H1 (cell line): ENCODE measurements at places on chromosomes 11 and 22.

DNA sequence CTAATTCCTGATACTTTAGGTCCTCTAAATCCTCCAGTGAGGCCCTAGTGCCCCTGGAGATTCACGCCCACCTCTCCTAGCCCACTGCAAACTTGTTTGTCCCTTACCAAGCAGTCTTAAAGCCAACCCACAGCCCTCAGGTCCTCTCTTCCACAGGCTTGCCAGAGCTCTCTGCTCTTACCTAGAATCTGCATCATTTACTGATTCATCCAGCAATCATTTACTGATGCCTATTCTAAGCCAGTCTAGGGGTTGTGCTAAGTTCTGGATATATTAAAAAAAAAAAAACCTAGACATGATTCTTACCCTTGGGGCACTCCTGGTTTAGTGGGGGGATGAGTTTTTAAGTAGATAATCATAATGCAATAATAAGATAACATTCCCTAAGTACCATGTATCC lies 43.0 kb upstream of the PLET1 start:
- H3K4me3 ChIP-seq: no peak overlapping the region
- H3K27ac ChIP-seq: no peak overlapping the region
- no peaks in the 10 kb centered on the region for H3K27me3 ChIP-seq
- H3K36me3 ChIP-seq: no peaks in the 10 kb centered on the region

GRCh38 chr11:57675176-57675941 lies 7.4 kb downstream of the ZDHHC5 start:
- no peaks in the 10 kb centered on the region for H3K4me1 ChIP-seq
- no peak for DNase-seq
- H3K4me3 ChIP-seq: no peak overlapping the region
- H3K27ac ChIP-seq: no peak overlapping the region
- peaks cover 31% of the 10 kb centered on the region for H3K36me3 ChIP-seq

- no peak overlapping the region for H3K4me3 ChIP-seq
- H3K4me1 ChIP-seq: peaks cover 10% of the 10 kb centered on the region
- no peak overlapping the region for H3K27ac ChIP-seq
- no peaks in the 10 kb centered on the region for H3K36me3 ChIP-seq
Observed at GRCh38 chr11:92826603-92827002, 142.8 kb upstream of the MTNR1B start.

- H3K4me1 ChIP-seq: peaks cover 5% of the 10 kb centered on the region
- no peak overlapping the region for H3K4me3 ChIP-seq
- H3K27me3 ChIP-seq: no peaks in the 10 kb centered on the region
- DNase-seq: no peak
- no peak overlapping the region for H3K27ac ChIP-seq
- H3K36me3 ChIP-seq: no peaks in the 10 kb centered on the region
Observed at GRCh38 chr22:46481386-46481785, 56.0 kb downstream of the CELSR1 start.

DNA sequence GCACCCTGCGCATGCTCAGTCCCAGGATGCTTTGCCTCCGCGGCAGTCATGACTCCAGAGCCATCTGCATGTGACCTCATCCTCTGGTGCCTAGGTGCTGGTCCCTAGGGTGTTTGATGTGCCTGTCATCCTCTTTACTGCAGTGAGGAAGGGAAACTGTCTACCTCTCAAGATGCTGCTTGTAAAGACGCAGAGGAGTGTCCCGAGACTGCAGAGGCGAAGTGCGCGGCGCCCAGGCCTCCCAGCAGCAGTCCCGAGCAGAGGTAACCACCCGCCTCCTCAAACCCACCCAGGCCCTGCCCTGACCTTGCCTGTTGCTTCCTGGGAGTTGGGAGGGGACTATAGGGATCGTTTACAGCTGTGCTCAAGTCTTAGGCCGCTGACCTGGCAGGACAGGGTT lies 74.6 kb upstream of the GAL start:
- no peak for DNase-seq
- peaks cover 83% of the 10 kb centered on the region for H3K36me3 ChIP-seq

DNA sequence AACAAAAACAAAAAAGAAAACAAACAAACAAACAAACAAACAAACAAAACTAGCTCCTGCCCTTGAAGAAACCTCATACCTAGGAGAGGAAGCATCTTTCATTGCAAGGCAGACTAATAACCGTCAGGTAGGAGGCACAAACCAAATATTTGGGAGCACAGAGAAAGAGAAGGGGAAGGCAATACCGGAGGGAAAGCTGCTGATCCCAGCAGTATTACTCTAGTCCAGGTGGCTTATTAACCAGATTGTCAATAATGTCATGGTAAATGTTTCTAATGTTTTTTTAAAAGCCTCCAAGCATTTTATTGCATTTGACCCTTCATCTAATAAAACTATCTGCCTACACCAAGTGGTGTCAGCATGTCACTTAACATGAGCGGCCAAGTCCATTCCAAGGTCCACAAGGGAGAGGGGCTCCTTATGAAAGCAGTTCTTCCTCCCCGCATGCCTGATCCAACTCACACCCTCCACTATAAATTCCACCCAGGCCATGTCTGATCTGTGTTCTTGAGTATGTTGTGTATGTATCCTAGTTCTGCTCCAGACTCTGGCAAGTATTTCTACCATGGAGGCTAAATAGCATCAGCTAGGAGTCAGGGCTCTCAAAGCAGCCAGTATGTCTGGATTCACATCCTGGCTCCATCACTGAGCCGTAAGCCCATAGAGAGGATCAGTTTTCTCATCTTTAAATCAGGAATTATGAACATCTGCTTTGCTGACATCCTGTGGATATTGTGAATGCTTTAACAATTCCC lies 208.1 kb upstream of the TENM4 start:
- no peak overlapping the region for H3K27ac ChIP-seq
- no peak overlapping the region for H3K4me3 ChIP-seq
- no peaks in the 10 kb centered on the region for H3K4me1 ChIP-seq
- no peaks in the 10 kb centered on the region for H3K27me3 ChIP-seq
- no peaks in the 10 kb centered on the region for H3K36me3 ChIP-seq
- no peak for DNase-seq

DNA sequence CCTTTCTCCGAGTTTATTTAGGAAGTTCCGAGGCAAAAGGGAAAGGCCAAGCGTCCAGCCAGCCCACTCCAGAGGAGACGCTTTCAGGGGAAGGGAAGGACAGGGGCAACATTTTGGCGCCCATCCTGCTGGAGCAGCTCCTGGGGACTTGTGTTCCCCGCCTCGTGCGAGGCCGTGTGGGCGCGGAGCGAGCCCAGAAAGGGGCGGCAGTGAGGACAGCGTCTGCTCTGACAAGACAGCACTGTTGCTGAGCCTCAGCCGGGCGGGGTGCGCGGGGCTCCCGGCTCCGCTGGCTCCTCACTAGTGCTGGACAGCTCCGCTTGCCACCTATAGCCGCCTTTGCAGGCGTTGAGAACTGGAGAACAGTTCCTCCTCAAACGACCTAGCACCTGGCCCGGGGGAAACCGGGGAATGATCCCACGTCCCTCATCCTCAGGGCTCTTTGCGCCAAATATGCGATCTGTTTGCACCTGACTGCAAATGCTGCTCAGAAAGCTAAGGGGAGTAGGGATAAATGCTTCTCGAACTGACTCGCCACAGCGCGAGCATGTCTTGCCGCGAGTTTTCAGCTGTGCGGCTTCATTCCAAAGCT lies 722 bp upstream of the GUCY1A2 start:
- H3K36me3 ChIP-seq: no peaks in the 10 kb centered on the region
- peaks cover 14% of the 10 kb centered on the region for H3K27me3 ChIP-seq
- H3K4me3 ChIP-seq: peak overlapping the region; percentile 44
- no peaks in the 10 kb centered on the region for H3K4me1 ChIP-seq
- peak; percentile 83 for DNase-seq
- H3K27ac ChIP-seq: no peak overlapping the region

DNA sequence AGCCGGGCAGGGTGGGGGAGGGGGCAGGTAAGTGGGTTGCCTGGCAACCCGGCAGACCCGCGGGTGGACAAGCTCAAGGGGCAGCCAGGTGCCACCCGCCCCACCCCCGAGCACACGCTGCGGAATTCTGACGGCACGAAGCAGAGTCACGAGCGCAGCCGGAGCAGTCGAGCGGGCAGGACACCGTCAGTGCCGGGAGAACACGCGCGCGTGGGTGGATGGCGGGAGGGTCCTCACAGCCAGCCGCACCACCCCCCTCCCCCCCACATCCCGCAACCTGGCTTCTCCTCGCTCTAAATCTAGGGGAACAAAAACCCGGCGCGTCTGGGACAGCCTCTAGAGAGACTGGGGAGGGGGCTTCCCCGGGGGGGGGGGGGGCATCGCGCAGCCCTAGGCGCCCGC lies 133.1 kb upstream of the HSD17B12 start:
- H3K36me3 ChIP-seq: no peaks in the 10 kb centered on the region
- H3K27ac ChIP-seq: no peak overlapping the region
- peaks cover 12% of the 10 kb centered on the region; the same call in 1 of the 2 replicates for H3K4me1 ChIP-seq
- peak overlapping the region; percentile 14 for H3K4me3 ChIP-seq
- H3K27me3 ChIP-seq: peaks cover 27% of the 10 kb centered on the region

DNA sequence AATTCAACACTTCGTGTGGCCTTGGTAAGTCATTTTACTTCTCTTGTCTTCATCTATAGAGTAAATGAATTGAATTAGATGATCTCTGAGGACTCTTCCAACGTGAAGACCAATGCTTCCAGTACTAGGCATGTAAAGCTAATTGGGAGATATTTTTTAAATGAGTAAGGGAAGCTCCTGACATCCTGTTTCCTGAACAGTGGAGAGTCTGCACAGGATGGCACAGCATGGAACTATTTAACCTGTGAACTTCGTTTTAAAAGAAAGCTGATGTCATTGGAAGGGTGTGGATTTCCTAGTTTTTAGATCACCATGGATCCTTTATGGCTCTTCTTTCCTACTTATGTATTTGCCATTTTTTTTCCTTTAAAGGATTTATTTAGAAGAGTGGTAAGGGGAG lies 48.4 kb upstream of the HSD17B12 start:
- DNase-seq: no peak
- no peaks in the 10 kb centered on the region for H3K36me3 ChIP-seq
- no peaks in the 10 kb centered on the region for H3K27me3 ChIP-seq
- H3K4me1 ChIP-seq: no peaks in the 10 kb centered on the region

- no peaks in the 10 kb centered on the region for H3K4me1 ChIP-seq
- DNase-seq: no peak
Observed at GRCh38 chr11:25981998-25982397, 349.9 kb upstream of the ANO3 start.

GRCh38 chr22:23248583-23248982 lies 68.3 kb downstream of the BCR start:
- no peak overlapping the region for H3K4me3 ChIP-seq
- no peaks in the 10 kb centered on the region for H3K27me3 ChIP-seq
- H3K36me3 ChIP-seq: no peaks in the 10 kb centered on the region; the same call in 1 of the 2 replicates
- DNase-seq: no peak
- H3K27ac ChIP-seq: no peak overlapping the region

DNA sequence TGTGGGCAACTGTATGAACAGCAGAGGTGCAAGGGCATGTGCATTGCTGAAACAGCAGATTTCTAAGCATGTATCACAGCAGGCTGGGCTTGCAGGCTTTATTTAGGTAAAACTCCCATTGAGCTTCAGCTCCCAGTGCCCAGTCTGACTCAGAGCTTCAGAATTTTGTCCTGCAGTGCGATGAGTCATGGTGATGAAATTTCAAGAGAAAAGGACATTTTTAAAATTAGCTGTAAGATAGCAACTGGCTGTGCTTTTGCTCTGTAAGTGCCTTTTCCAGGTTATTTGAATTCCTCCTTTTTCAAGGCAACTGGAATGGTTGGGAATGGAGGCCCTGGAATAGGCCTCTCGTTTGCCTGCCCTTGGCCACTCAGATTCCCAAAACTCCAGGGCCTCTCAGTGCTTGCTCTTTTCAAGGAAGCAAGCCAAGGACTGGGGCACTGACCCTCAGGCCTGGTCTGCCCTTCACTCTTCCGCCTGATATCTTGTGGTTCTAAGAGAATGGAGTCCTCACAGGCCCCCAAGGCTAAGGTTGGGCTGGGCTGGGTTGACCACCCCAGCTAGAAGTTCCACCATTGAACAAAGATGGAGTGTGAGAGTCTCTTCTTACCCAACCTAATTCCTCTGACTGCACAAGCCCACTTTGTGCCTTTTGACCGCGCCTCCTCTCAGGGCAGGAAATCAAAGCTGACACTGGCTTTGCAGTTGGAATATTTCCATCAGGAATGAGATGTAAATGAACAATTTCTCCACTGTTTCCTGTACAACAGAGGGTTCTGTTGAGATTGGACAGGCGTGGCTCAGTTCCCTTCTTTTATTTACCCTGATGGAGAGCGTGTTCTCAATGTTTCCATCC lies 59.5 kb upstream of the PRSS23 start:
- no peak for DNase-seq
- no peaks in the 10 kb centered on the region for H3K36me3 ChIP-seq
- H3K27me3 ChIP-seq: no peaks in the 10 kb centered on the region
- H3K4me3 ChIP-seq: no peak overlapping the region

DNA sequence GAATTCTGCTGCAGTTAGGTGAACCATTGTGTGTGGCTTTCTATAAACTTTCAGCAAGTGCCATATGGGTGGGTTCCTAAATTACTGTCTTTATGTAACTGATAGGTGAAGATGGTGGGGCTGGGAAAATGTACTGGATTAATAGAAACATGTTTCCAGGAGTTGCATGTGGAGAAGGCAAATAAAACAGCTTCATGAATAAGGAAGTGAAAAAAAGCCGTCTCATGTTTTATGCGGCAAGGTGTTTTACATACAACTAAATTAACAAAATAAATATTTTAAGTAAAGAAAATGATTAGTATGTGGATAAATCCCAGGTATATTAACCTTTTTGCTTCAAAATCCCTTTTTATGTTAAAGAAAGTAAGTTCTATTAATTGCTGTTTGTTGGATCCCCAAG lies 67.2 kb downstream of the EXT2 start:
- H3K27ac ChIP-seq: no peak overlapping the region
- H3K4me3 ChIP-seq: no peak overlapping the region
- no peaks in the 10 kb centered on the region for H3K4me1 ChIP-seq

DNA sequence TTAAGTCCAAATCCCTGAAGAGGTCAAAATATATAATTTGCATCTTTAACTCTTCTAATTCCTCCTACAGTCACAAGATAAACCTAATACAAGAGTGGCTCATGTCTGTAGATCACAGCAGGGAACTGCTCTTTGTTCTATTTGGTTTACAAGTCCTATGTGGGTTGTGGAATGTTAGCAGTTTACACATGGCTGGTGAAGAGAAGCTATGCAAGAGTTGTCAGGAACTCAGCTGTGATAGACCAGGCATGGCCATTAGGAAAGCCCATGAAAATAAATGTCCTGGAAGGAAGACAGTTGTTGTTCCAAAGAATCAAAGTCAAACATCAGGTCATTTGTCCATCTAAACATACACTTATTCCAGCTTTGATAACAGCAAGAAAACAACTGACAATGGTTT lies 312.4 kb upstream of the PITPNB start:
- H3K27me3 ChIP-seq: no peaks in the 10 kb centered on the region
- no peak overlapping the region for H3K27ac ChIP-seq
- no peak for DNase-seq
- H3K4me1 ChIP-seq: peaks cover 2% of the 10 kb centered on the region

GRCh38 chr11:96126917-96127595 lies 203.1 kb upstream of the MTMR2 start:
- no peaks in the 10 kb centered on the region for H3K36me3 ChIP-seq
- H3K4me3 ChIP-seq: no peak overlapping the region
- H3K4me1 ChIP-seq: no peaks in the 10 kb centered on the region
- no peaks in the 10 kb centered on the region for H3K27me3 ChIP-seq

GRCh38 chr22:22907551-22908494 lies 20.2 kb downstream of the IGLL5 start:
- no peak overlapping the region for H3K27ac ChIP-seq
- peaks cover 11% of the 10 kb centered on the region; the same call in 1 of the 2 replicates for H3K27me3 ChIP-seq
- H3K4me3 ChIP-seq: no peak overlapping the region
